Colonic mucosa (tissue), 4 donors: ENCODE measurements at places on chromosomes 12 and 14.

DNA sequence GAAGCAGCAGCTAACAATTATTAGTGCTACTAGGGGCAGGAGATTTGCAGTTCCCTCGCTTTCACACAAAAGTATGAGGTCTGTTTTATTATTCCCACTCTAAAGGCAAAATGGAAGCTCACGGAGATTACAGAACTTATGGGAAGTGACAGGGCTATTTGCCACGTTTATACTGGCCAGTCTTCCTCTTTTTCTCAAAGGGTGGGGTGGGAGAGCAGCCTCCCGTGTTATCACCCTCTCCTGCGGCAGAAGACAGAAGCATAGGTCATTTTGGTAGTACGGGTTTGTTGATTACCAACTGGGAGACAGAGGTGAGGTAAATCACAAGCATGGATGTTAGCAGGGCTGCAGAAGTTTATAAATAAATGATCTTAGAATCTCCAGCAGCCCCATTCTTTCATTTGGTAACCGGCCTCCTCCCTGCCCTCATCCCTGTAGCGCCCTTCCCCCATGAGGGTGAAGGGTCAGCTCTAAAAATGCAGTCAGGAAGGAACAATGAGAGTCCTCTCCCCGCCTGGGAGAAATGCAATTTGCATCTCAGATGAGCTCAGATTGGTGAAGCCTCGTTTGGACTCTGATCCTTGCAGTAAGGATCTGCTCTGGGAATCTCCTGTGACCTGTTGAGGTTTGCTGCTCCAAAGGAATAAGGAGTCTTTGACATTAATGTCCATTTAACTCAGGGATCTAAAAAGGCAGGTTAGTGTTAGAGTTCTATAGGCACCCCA lies 44.7 kb upstream of the SINHCAF start:
- H3K27me3 ChIP-seq, result no peaks in the 10 kb centered on the region
- H3K4me3 ChIP-seq, result no peak overlapping the region
- peak overlapping the region; percentile 81 for H3K27ac ChIP-seq
- no peaks in the 10 kb centered on the region for H3K36me3 ChIP-seq
- no peaks in the 10 kb centered on the region for H3K4me1 ChIP-seq
- peak; percentile 82 for DNase-seq

DNA sequence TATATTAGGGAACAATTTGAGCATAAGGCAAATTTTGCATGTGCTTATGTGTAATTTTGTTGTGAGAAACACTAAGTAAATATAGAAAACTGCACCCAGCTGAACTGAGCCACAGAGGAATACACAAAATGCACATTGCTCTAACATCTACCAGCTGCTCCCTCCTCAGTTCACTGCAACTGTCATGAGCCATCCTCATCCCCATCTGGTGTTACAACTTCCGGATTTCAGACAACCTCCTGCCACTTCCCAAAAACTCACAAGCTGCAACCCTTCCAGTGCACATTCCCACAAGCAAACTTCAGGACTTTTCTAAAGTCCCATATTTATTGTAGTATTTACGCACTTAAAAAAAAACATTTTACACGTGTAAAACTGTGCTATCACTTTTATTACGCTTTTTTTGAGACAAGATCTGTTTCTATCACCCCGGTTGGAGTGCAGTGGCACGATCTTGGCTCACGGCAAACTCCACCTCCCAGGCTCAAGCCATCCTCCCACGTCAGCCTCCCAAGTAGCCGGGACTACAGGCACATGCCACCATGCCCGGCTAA lies 169.1 kb upstream of the TBX3 start:
- H3K27ac ChIP-seq, result no peak overlapping the region
- DNase-seq, result no peak
- no peaks in the 10 kb centered on the region for H3K36me3 ChIP-seq
- no peaks in the 10 kb centered on the region for H3K27me3 ChIP-seq
- H3K4me1 ChIP-seq, result no peaks in the 10 kb centered on the region
- H3K4me3 ChIP-seq, result no peak overlapping the region

DNA sequence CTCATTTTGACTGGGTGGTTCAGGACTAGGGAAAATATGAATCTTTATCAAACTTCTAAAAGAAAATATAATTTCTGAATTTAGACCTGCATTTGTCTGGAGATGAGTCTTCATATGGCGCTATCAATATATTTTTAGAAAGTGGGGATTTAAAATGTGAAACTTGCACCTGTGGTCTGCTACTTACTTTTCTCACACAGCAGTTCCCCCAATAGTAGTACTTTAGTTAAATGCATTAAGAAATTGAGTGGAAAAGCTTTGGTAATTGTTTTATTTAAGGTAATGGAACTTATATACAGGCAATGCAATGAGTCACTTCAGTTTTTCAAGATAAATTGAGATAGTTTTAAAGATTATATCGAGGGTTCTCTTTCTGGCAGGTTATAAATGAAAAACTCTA lies 91.9 kb downstream of the CNTN1 start:
- no peak for DNase-seq
- H3K27me3 ChIP-seq, result no peaks in the 10 kb centered on the region
- H3K27ac ChIP-seq, result no peak overlapping the region
- H3K4me3 ChIP-seq, result no peak overlapping the region
- H3K36me3 ChIP-seq, result no peaks in the 10 kb centered on the region

GRCh38 chr12:22083167-22083566 lies 37.1 kb downstream of the CMAS start:
- H3K36me3 ChIP-seq, result no peaks in the 10 kb centered on the region
- no peak for DNase-seq
- H3K4me1 ChIP-seq, result no peaks in the 10 kb centered on the region

DNA sequence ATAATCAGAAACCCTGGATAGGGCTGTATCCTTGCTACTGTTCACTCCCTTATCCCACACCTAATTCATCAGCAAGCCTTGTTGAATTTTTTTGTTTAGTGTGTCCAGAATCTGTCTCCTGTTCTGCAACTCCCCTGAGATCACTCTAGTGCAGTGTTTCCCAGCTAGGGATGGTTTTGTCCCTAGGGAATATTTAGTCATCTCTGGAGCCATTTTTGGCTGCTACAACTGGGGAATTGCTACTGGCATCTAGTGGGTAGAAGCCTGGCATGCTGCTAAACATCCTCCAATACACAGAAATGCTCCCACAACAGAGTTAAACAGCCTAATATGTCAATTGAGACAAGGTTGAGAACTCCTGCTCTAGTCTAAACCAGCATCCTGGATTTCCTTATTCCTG lies 248.0 kb downstream of the NPAS3 start:
- no peaks in the 10 kb centered on the region for H3K27me3 ChIP-seq
- no peaks in the 10 kb centered on the region for H3K4me1 ChIP-seq
- H3K4me3 ChIP-seq, result no peak overlapping the region
- H3K27ac ChIP-seq, result no peak overlapping the region
- no peaks in the 10 kb centered on the region for H3K36me3 ChIP-seq
- no peak for DNase-seq
